ENCODE measurements at places on chromosomes 2 and 18.

- DNase-seq = no peak
These were observed 62.5 kb downstream of the RPIA start for GRCh38 chr2:88753833-88754584.

DNA sequence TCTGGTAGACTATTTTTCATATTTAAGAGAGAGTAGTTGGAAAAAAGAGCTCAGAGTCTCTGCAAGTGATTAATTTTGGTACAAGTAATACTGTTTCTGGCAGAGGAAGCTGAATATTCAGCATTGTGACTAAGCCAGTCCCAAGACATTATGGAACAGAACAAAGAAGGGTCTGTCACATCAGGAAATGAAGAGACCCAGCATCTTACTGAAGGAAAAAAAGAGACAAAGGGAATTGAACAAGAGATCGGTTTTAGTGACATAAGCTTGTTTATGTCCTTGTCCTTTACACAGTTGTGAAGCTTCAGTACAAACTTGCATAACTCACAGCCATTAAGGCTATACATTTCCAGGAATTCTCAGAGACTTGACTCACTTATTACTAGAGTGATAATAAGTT, 568.5 kb upstream of the SLC8A1 start:
- no peak for DNase-seq

DNA sequence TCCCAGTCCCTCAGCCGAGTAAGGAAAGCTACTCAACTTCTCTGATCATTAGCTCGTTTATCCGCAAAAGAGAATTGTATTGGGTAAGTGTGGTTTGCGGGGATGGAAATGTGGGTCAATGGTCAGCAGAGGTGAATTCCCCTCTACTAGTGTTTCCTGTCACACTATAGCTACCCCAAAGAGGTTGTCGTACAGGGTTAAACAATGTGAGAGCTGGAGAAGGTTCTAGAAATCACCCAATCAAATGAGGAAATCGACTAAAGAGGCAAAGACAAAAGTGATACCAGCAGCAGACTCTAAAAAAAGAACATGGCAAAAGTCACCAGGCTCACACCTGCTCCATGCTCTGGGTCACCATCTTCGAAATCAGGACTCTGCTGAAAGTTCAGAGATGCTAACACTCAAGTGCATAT, 144.7 kb upstream of the ITGA4 start:
- no peak for DNase-seq

- DNase-seq = no peak
These were observed 61.6 kb downstream of the WDR7 start for GRCh38 chr18:56712761-56713160.

GRCh38 chr2:145851730-145852129, 1331.8 kb upstream of the ZEB2 start:
- no peak for DNase-seq

DNA sequence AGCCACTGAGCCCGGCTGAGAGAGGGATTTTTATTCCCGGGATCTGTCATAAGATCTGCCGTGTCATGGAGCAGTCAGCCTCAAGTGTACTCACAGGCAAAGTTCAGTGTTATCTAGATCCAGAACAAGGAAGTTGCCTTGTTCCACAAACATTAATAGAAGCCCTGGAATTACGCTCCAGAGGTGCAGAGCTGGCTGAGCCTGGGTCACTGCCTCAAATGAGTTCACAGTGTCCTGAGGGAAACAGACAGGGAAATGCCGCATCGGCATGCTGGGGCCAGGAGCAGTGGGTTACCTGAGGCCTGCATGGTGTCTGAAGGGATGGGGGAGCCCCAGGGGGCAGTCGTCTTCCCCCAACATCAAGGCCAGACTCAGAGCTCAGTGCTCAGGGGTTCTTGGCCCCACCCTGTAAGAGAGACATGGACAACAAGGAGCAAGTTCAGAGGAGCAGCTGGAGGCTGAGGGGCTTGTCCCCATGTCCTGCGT, 42.7 kb upstream of the ODC1 start:
- no peak for DNase-seq

- DNase-seq = no peak
These were observed 40.7 kb upstream of the PCBP1 start for GRCh38 chr2:70046534-70046933.

DNA sequence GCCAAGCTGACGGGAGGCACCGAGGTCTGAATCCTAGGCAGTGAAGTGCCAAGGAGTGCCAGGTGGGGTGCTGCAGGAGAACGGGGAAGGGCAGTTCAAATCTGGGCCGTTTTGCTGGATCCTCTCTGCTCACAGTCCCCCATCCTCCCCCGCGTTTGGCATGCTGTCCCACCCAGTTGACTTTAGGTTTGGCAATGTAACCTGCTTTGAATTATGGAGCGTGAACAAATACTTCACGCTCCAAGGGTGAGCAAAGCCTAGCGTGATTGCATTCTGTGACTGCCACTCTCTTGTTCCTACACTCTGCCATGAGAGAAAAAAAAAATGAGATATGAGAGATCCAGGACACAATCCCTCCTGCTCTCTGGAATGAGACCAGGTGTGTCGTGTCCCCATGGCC, 381.9 kb downstream of the ZNF516 start:
- no peak for DNase-seq

GRCh38 chr2:239165206-239165831, 235.5 kb downstream of the HDAC4 start:
- no peak for DNase-seq
